ENCODE measurements at places on chromosomes 2 and 18.

GRCh38 chr2:36727550-36727949 is 31.0 kb downstream of the VIT start:
- DNase-seq: no peak

- no peak for DNase-seq
These were observed 55.5 kb downstream of the SEPTIN10 start for GRCh38 chr2:109558076-109558882.

- peak; percentile 67 for DNase-seq
These were observed 50.6 kb upstream of the YWHAQ start for GRCh38 chr2:9681427-9681817.

GRCh38 chr18:45726603-45727002 is 2.6 kb downstream of the SLC14A1 start:
- no peak for DNase-seq

- DNase-seq: no peak
These were observed 141.8 kb upstream of the MYT1L start for GRCh38 chr2:2472881-2473280.

- DNase-seq: no peak
These were observed 5.2 kb upstream of the IL1RL1 start for GRCh38 chr2:102306125-102306524.

DNA sequence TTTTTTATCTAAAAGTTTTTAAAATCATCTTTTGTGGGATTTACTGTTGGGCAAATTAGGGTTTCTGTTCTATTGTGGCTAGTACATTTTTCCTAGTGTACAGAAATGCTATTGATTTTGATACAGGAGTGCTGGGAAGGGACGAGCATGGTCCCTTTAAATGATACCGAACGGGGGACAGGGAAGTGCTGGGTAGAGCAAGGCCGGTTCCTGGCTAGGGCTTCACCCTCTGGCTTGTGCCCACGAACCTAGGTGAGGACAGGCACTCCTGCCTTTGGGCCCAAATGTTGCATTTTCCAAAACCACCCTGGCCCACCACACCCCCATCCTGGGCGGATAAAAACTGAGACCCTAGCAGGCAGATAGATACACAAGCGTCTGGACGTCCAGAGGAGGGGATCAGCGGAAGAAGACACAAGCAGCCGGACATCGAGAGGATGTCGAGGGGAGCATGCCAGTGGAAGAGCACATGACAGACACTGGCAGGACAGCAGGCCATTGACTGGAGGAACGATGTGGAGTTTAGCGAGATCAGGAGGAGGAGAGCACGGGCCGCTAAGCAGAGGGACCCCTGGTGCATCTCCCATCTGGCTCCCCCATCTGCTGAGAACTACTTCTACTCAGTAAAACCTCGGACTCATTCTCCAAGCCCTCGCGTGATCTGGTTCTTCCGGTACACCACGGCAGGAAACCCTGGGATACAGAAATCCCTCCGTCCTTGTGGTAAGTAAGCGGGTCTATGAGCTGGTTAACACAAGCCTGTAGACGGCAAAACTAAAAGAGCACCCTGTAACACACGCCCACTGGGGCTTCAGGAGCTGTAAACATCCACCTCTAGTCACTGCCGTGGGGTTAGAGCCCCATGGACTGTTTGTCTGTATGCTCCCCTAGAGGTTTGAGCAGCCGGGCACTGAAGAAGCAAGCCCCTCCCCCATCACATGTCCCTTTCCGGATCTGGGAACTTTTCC is 13.5 kb upstream of the CALCRL start:
- DNase-seq: no peak

GRCh38 chr18:11969904-11970835 is 11.1 kb upstream of the IMPA2 start:
- DNase-seq: no peak

GRCh38 chr2:178477443-178478129 is 814 bp downstream of the FKBP7 start:
- DNase-seq: peak; percentile 27

- DNase-seq: no peak
These were observed 138.6 kb downstream of the KLHL29 start for GRCh38 chr2:23523373-23524260.

- DNase-seq: peak; percentile 41
These were observed 1.2 kb downstream of the GPD2 start for GRCh38 chr2:156437272-156437930.

- no peak for DNase-seq
These were observed 3.7 kb downstream of the SP140L start for GRCh38 chr2:230330725-230331124.

GRCh38 chr2:25368660-25369059 is 26.9 kb upstream of the DNMT3A start:
- no peak for DNase-seq

DNA sequence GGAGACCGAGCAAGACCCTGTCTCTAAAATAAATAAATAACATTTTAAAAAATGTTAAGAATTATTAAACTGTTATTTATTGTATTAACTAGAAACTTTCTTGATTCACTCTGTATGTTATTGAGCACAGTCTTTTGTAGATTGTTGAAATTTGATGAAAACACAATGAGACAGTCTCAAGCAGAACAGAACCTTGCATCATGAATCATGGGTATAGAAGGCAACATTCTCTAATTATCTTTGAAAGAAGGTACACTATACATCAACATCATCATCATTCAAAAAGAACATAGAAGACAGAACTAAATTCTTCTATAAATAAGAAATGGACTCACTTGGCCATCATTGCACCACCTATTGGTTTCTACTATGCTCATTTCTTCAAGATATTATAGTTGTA is 67.7 kb downstream of the SLC8A1 start:
- DNase-seq: no peak

DNA sequence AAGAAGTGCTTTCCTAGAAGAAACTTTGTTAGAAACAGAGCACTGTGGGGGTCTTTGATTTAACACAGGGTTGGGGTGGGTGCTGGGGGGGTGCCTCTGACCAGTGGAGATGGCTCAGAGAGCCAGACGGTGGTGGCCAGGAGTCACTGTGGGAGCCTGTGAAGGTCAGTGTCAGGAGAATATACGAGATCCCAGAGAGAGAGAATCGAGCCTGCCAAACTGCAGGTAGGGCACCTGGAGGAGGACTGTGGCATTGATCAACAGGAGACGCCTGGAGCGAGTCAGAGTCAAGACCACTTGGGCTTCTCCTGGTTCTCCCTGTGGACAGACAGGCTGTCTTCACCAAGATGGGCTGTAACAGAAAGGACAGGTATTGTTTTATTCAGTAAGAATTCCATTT is 136.5 kb upstream of the TWIST2 start:
- no peak for DNase-seq

DNA sequence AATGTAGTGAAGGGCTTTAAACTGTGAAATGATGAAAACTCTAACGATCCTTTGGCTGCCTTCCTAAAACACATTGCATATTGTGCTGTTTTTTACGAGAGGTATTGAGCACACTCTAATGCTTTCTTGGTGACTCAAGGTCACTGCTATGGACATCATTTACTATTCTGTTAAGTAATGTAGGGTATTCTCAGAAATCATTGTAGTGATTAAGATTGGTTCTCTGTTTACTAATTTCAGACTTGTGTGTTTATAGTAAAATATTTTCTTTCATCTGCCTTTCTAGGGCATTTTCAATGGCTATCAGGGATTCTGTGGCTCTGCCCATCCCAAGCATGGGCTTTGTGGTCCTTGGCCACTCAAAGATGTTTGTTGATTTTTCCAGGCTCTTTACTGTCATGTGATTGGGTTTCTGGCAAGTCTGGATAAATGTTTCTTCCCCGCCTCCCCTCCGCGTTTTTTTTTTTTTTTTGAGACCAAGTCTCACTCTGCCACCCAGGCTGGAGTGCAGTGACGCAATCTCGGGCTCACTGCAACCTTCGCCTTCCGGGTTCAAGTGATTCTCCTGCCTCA is 29.3 kb downstream of the UBE2F start:
- no peak for DNase-seq

GRCh38 chr2:46470114-46470628 is 9.2 kb upstream of the TMEM247 start:
- DNase-seq: peak; percentile 81

- no peak for DNase-seq
These were observed 162.9 kb downstream of the NAPG start for GRCh38 chr18:10688766-10689165.

DNA sequence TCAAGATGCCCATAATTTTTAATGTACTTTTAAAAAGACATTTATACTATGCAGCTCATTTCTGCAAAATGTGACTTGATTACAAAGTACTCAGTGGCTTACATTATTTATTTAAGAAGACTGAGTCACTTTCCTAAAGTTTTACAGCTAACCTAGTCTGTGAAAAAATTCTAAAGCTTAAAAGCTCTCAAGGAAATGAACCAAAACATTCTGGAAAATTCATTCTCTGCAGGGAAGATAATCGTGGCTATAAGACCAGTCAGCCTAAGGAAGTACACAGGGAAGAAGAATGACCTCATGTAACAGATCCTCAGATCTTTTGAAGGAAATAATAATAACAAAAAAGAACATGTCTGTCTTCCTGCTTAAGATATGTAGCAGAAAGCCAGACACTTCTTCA is 232.1 kb upstream of the STK17B start:
- DNase-seq: no peak

- no peak for DNase-seq
These were observed 12.0 kb downstream of the SLC30A3 start for GRCh38 chr2:27250652-27251379.

GRCh38 chr2:68294187-68294586 is 25.6 kb downstream of the CNRIP1 start:
- DNase-seq: no peak

- DNase-seq: no peak
These were observed 86.0 kb downstream of the ACSL3 start for GRCh38 chr2:222946700-222947287.

DNA sequence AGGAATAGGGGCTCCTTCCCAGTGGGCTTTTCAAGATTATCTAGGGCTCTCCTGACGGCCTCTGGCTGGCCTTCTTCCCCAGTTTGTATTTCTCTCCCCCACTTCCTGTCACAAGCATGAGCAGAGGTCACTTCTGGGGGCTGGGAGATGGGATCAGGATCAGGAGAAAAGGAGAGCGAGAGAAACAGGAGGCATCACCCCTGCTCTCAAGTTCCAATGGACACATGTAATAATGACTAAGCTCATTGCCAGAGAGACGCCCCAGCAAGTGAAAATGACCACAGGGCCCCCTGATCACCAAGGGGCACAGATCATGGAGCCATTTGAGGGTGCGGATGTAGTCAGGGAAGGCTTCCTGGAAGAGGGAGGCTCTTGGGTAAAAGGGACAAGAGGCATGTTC is 92.1 kb downstream of the SMAD7 start:
- DNase-seq: no peak

DNA sequence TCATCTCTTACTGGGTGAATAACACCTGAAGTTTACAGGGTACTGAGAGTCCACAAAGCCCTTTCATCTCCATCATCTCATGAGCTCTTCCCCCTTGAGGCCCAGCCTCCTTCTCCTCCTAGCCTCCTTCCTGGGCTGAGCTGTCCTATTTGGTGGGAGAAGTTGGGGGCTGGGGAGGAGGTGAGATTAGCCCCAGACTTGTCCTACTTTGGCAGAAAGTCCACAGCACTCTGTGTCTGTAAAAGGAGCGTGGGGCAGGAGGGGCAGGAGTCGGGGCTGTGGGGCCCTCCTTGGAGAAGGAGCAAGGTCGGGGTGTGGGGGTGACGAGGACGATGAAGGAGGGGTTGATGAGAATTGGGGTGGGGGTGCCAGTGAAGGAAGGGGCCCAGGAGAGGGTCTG is 10.0 kb upstream of the DES start:
- DNase-seq: no peak
